Fibroblast of skin of abdomen (primary cell): ENCODE measurements at places on chromosomes 6 and 20.
A peak's percentile ranks its signal among the peaks of the same experiment; 100 is the strongest.

DNA sequence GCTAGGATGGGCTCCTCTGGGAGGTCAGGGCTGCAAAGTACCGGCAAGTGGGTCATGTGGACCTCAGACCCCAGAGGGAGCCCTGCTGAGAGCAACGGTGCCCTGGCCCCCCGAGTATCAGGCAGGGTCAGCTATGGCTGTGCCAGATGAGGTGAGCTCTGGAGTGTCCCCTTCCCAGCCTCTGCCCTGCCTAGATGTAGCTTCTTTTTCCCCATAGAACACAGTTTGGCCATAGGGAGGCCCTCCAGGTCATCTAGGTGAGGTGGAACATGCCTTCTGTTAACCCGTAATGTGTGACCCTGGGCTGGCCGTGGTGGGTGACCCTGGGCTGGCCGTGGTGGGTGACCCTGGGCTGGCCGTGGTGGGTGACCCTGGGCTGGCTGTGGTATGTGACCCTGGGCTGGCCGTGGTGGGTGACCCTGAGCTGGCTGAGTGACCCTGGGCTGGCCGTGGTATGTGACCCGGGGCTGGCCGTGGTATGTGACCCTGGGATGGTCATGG is 21.2 kb upstream of the PCMTD2 start:
- DNase-seq: no peak

GRCh38 chr20:5539691-5540090 is 210.5 kb upstream of the SHLD1 start:
- DNase-seq: no peak

DNA sequence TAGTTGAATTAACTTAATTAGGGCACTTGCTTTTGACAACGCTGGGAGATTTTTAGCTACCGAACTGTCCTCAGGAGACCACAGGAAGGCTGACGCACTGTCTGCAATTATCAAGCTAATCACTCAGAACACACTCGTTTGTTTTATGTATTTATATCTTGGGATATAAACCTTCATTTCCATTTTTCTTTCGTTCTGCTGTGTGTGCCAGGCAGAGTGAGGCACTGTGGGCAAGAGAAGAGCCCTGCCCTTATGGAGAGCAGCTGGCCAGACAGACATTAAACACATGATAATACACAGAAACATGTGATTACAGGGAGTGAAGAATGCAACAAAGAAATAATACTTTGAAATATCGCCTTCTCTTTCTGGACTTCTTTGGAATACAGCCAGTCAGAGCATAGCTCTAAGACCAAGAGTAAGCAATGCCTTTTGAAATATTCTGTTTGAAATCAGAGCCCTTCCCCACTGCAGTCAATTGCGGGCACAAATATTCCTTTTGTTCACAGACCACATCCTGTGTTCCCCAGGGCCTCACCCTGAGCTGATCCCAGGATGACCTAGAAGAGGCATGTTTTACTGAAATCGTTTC is 96.8 kb downstream of the ANKRD60 start:
- peak; percentile 89 for DNase-seq

- DNase-seq: peak; percentile 53
Observed at GRCh38 chr6:167858086-167858591, 31.4 kb downstream of the AFDN start.

DNA sequence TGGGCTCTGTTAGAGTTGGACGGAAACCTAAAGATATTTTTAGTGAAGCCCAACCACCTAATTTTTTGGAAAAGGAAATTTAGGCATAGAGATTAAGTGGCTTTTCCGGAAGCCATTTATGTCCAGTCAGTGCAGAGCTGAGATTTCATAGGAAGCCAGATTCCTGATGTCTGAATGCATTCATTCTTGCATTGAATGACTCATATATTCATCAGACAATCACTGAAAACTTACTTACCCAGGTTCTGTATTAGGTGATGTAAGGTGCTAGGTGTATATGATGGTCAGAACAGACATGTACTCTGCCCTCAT is 4.1 kb downstream of the SH3BGRL2 start:
- DNase-seq: peak; percentile 44

DNA sequence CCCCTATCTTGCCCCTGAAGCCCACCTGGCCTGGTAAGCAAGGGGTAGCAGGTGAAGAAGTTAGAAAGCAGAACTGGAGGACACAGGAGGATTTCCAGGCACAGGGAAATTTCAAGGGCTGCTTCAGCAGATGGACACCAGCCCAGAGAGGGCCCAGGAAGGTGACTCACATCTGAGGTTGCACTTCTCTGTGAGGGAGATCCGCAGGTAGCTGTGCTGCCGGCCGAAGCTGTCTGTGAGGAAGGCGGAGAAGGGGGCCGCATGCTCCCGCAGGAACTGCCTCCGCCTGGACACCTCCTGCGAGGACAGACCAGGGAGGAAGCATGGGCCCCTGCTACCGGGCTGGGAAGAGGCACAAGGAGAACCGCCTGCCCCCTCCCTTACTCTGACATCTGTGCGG is 7.1 kb downstream of the MOCS1 start:
- peak; percentile 31 for DNase-seq

- DNase-seq: peak; percentile 63
Observed at GRCh38 chr6:139973669-139974344, 599.4 kb upstream of the CITED2 start.

DNA sequence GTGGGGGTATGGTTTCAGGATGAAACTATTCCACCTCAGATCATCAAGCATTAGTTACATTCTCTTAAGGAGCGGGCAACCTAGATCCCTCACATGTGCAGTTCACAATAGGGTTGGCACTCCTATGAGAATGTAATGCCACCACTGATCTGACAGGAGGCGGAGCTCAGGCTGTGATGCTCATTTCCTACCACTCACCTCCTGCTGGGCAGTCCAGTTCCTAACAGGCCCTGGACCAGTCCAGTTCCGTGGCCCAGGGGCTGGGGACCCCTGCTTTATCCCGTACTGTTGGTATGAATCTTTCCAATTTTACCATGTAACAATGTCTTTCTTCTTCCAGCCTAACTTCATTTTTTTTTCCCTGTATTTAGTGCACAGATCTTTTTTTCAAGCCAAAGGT is 94.9 kb downstream of the OGFRL1 start:
- DNase-seq: no peak

- DNase-seq: peak; percentile 59
Observed at GRCh38 chr6:119467488-119468081, 118.0 kb upstream of the MAN1A1 start.

- DNase-seq: no peak
Observed at GRCh38 chr6:138541823-138542481, 42.7 kb upstream of the NHSL1 start.

DNA sequence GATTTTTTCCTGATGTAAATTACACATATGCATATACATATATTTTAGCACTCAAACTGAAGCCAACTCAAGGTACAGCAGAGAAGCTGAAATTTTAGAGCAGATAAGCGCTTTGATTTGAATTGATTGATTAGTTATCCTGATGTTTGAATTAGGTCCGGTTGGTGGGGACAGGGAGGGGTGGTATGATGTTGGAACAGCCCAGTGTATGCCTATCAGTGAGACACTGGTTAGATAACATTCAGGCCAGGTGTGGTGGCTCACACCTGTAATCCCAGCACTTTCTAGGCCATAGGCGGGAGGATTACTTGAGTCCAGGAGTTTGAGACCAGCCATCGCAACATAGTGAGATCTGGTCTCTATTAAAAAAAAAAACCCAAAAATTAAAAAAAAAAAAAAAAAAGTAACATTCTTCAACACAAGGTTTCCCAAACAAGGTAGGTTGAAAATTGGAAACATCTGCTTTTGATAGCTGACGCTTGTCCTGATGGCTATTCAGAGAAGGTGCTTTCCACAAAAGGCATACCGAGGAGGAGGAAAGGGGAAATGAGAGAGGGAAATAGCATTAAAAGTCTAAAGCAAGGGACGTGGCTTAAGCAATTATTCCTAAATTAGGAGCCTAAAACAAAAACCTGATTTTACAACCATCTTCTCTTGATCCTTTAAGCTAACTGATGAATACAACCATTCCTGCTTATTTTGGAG is 288.4 kb upstream of the JARID2 start:
- DNase-seq: no peak

DNA sequence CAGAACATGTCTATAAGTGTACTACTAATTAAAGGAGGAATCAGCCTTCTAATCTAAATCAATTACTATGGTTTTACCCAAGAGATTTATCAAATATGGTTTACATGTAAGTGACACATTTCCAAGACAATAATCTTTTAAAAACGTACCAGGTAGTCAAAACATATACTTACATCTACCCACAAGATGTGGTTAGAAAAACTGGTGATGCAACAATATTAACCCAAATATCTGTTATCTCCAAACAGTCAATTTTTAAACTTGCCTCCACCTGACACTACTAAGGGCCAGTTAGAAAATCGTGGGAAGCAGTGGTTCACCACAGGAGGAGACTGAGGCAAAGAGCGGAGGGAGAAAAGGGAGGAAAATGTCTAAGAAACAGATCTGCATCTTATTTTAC is 28.0 kb downstream of the NOL7 start:
- no peak for DNase-seq

- DNase-seq: no peak
Observed at GRCh38 chr6:89411145-89412070, 665 bp downstream of the RRAGD start.

- no peak for DNase-seq
Observed at GRCh38 chr6:31657406-31658157, 1.9 kb downstream of the APOM start.

GRCh38 chr6:114096561-114097172 is 125.7 kb upstream of the HDAC2 start:
- peak; percentile 34 for DNase-seq

DNA sequence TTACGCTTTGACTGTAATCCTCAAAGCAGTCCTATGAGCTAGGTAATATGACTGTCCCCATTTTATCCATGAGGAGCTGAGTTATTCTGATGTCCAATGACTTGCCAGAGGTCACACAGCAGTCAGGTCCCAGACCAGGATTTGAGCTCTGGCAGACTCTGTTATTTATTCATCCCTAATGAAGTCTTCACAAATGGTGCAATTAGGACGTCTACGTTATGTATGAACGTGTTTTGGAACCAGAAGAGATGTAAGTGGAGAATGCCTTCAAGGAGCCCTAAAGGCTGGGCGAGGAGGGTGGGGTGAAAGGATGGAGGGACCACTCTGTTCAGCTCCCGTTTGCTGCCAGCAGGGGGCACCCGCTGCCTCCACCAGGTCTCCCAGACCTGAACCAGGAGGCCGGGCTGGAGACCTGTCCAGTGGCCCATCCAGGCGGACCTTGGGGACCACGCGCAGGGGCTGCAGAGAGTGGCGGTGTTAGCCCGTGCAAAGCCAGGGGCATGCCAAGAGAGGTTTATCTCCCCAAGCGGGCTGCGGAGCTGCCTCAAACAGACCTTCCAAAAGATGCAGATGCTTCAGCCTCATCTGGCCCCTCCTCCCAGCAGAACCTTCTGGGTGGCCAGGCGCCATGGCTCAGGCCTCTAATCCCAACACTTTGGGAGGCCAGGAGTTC is 15.2 kb upstream of the ZNF335 start:
- peak; percentile 33 for DNase-seq

DNA sequence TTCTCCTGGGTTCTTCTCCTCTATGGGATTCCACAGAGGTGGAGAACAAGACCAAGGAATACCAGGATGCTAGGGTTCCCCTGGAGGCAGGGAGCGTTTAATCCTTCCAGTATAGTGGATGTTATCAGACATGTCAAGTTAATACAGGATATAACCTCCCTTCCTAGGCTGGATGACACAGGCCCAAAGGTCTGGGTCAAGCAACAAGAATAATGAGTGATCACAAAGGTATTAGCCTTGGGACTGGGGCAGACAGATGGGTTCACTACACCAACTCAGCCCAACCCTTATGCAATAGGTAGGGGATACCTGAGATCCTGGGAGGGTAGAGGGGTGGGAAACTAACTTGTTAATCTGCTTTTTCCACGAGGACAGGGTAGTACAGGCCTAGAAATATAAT is 690.3 kb downstream of the HTR1B start:
- no peak for DNase-seq

DNA sequence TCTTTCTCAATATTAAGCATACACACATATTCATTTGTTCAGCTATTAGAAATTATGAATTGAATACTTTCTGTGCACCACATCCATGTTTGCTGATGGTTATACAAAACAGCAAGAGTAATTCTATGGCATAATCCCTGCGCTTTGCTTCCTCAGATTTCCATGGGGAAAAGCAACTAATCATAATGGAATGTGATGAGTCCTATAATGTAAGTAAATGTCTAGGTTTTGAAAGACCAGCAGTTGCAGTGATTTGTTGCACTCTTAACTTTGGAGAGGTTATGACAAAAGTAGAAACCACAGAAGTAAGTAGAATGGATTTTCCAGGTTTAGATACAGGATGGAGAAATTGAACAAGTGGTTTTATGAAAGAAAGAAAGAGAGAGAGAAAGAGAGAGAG is 652.1 kb downstream of the CBLN4 start:
- peak; percentile 67 for DNase-seq

DNA sequence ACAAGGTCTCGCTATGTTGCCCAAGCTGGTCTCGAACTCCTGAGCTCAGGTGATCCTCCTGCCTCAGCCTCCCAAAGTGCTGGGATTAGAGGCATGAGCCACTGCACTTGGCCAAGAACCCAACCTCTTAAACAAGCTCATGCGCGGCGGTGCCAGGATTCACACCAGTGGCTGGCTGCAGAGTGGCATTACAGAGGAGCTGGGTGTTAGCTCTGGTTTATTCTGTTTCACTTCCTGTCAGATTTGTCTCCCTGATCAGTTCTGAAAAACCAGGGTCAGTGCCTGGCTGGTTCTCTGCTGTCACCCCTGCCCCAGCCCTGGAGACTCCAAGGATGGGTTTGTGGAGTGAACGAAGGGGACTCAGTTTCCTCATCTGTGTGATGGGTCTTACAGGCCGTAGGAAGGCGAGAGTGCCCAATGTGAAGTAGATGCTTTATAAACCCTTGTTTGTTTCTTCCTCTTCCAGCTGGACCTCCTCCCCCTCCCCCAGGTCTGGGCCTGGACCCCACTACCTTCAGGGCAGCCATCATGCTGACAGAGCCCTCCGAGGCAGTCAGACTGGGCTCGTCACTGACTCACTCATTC is 63.4 kb downstream of the UBE2V1 start:
- DNase-seq: no peak

- DNase-seq: no peak
Observed at GRCh38 chr6:73569121-73569520, 48.3 kb upstream of the EEF1A1 start.

DNA sequence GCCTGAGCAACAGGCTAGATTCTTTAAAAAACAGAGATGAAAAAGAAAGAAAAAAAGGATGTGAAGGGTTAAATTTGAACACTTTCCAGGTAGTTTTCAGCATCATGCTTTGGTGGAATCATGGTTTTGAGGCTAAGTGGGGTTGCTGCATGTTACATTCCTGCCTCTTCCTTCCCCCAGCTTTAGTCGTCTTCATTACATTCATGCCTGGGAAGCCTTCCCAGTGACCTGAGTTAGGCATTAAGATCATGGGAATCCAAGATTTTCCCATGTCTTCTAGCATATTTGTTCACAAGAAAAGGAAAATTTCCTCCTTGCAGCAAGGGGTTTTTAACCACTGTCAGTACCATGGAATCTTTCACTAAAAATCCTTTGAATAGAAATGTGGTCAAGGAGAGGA is 12.0 kb downstream of the TPX2 start:
- peak; percentile 88 for DNase-seq
